ENCODE measurements at places on chromosomes 3 and 15. TPM values are rescaled to one million over a fixed set of nuclear protein-coding genes. Genes with fewer than 3 reads are reported as not detected.

DNA sequence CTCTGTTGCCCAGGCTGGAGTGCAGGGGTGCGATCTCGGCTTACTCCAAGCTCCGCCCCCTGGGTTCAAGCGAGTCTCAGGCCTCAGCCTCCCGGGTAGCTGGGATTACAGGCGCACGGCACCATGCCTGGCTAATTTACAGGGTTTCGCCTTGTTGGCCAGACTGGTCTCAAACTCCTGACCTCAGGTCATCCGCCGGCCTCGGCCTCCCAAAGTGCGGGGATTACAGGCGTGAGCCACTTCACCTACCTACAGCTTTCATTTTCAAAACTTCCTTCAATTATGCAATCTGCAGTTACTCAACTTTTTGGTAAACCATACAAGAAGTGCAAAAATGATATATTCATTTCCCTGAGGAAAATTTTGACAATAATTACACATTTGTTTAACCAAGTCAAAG is 14.0 kb downstream of the NANOGP8 start:
- no peak for DNase-seq

Gene LRRIQ4
- total RNA-seq = not detected

DNA sequence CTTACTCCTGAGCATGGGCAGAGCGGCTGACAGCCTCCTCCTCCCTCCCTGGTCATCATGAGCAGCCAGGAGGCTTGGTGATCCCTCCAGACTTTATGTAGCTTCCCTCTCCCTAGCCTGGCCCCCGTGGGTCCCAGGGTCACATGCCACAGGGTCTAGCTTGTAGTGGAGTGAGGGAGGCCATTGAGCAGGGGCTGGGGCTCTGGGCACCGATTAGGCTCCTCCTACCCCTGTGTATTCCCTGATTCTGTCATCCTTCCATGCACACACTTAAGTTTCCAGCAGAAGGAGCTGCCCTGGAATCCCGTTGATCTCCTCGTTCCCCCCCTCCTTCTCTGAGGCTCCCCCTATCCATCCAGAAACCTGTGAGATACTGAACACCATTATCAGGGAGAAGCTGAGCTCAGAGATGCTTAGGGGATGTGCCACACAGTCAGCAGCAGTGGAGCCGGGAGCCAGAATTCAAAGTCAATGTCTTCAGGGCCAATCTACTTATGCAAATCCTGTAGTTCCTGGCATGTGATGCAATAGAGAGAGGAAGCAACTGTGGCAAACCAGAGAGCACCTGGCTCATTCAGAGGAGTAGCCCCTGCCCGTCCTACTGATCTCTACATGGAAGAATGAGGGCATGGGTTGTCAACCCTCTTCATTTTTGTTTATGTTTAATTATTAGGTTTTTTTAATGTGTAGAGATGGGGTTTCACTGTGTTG is 17.2 kb downstream of the CCDC33 start:
- DNase-seq = no peak

DNA sequence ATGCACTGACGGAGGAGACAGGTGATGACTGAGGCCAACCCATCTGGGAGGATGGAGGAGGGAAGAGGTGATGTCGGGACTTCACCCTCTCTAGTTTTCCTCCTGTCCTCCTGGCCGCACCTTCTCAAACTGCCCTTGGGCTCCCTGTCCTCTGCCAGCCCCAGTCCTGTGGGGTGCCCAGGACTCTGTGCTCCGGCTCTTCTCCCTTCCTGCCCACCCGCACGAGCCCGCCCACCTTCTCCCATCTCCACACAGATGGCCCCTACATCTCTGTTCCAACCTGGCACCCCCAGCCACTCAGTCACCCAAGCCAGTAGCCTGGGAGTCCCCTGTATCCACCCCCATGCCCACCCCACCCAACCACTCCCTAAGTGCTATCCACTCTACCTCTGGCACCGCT is 206.7 kb upstream of the LINGO1 start:
- DNase-seq = no peak

- no peak for DNase-seq
Observed at GRCh38 chr15:82851306-82851850, 42.0 kb downstream of the WHAMM start.

Gene IGSF10
- total RNA-seq = 4.3 TPM

DNA sequence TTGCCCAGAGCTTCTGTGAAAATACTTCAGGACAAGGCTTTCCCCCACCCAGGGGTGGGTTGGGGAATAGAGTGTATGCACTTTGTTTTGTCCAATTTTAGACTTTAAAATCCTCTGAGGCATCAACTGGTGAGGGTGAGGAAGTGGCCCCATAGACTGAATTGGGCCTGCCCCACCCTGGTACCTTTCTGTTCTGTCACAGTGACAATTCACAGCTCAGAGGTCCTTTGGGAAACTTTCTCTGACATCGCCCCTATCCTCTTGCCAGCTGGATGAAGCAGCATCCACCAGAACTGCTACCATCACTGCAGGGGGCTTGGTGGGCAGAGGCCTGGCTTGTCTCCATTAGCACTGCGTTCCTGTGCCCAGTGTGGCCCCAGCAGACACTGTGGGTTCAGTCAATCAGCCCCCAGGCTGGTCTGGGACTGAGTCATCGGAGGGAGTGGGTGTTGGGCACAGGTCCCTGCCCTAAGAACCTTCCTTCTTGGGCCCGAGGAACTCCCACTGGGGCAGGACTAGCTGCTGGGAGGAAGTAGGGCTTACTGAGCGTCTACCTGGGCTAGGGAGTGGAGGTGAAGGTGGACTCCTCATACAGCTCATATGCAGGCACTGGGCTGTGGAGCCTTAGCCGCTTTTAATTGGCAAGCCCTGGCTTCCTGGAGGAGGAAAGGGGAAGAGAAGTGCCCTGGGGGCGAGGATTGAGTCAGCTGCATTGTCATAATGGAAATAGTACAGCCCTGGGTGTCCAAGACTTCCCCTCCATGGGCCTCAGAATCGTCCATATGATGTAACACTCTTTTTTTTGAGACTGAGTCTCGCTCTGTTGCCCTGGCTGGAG is 1.5 kb upstream of the PPM1M start:
- peak; percentile 85 for DNase-seq

- DNase-seq = no peak
Observed at GRCh38 chr3:12424635-12425319, 59.5 kb upstream of the TSEN2 start.

Gene SMAD6
- 12.7 TPM for total RNA-seq

Gene CLASP2
- 20.4 TPM for total RNA-seq

DNA sequence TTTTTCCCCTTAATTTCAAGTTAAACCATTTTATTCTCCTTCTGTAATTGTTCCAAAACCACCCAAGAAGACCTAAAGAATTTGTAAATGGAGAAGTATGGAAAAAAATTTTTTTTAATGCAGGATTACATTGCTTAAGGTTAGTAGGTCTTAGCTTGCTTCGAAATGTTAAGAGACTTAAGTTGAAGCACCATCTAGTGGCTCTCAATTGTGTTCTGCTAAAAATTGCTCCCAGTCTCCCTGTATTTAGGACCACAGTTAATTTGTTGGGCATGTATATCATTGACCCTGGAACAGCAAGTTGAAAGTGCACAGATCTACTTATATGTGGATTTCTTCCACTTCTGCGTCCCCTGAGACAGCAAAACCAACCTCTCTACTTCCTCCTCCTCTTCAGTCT is 32.4 kb downstream of the CD200R1L start:
- DNase-seq = peak; percentile 68

Gene SLC28A2
- not detected for total RNA-seq

DNA sequence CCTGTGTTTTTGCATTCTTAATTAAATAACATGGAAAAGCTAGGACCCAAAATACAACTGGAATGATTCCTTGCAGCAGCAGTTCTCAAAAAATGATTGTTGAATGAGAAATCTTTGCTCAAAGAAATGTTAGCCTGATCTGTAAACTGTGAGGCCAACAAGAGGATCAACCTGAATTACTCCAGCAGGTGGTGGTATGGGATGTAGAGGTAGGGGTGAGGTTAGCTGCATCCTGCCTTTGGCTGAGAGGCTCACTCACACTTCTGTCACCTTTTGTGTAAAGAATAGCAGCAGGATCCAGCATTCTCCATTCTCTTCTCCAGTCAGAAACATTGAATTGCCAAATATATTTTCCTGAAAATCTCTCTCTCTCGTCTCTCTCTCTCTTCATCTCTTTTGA is 26.5 kb upstream of the FAM98B start:
- no peak for DNase-seq

Gene IL20RB
- 2.4 TPM for total RNA-seq

Gene SERP1
- 278 TPM for total RNA-seq

DNA sequence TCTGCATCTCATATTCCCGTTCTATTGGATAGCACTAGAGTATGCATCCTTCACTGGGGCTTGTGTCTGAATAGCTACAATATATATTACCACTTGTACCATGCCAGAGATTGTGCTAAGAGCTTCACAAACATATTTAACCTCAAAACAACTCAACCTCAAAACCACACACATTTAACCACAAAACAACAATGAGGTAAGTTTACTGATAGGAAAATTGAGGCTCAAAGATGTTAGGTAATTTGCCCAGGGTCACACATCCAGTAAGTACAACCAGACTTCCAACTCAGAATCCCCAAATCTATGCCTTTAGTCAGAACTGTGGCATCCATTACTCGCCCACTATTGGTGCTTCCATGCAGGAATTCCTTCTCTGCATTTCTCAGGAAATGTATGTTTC is 220.0 kb downstream of the FAM43A start:
- peak; percentile 78 for DNase-seq

- peak; percentile 91 for DNase-seq
Observed at GRCh38 chr15:35000511-35000910, 12.4 kb upstream of the ZNF770 start.

DNA sequence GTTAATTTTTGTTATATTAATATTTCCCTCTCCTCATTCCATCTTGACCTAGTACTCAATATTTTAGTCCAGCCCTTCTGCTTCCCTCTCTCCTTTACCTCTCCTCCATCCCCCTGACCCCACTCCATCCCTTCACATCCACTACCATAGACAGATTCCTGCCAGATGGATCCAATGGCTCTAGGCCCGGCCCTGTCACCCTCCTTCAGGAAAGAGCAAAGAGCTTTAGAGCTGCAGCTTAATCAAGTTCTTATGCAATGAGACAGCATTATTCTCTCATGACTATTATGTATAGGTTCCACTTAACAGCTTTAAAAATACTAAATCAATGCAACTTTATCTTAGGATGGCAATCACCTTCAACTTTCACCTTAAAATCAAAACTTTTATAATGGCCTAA is 200.7 kb upstream of the TTC14 start:
- DNase-seq = no peak

GRCh38 chr3:16103472-16103871 is 71.0 kb upstream of the GALNT15 start:
- DNase-seq = peak; percentile 79

Gene NRG4
- total RNA-seq = not detected

DNA sequence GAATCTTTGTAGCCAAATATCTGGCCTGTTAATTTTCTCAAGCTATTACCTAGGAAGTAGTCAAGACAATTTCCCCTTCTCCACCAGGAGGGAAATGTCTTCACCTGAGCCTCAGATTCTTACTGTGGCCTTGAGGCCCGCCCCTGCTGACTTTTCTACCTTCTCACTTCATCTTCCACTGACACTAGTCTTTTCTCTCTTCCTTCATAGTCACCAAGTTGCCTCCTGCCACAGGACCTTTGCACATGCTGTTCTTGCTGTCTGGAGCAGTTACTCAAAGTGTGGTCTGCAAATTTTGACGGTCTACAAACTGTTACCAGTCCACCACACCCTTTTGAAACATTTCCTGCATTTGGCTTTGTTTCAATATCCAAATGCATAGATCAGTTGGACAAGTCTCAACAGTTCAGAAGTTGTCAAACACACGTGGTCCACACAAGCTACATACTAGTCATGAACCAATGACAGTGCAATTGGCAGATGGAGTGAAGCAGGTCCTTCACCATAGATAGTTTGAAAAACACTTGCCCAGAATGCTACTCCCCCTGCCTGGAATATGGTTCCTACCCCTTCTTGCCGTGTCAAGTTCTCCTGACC is 100.5 kb downstream of the OSBPL10 start:
- no peak for DNase-seq

- no peak for DNase-seq
Observed at GRCh38 chr3:81911221-81911620, 149.8 kb upstream of the GBE1 start.

DNA sequence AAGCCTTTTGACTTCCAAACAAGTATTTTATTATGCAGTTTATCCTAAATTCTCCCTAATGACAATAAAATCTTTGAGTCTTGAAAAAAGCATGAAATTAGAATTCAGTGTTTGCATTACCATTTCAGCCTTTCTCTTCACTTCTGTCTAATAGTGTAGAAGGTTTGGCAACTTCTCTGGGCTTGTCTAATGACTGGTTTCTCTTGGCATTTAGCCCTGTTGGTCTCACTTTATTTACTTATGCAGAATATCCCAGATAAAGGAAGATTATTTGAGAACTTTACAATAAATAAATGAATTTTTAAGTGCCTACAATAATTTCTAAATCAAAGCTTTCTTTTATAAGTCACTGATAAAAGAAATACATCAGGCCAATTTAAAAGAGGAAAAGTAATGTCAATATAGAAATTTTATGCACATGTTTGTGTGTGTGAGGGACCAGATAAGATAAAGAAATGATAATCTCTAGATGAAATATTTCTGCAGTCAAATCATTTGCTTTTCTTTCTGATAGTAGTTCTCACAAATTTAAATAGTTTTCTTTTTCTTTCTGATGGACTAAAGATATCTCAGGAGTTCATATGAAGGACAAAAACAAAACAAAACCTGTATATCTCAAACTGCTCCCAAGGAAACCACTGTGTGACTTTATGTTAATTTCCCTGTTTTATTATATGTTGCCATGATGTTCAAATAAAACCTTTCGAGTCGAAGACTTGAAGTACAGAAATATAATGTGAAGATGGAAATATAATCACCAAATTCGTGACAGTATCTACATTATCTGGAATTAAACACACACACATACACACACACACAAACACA is 533.1 kb upstream of the CBLB start:
- DNase-seq = peak; percentile 49

- DNase-seq = no peak
Observed at GRCh38 chr3:149604125-149604875, 53.5 kb downstream of the WWTR1 start.

Gene BUB1B
- total RNA-seq = 47.1 TPM

Gene ISG20
- total RNA-seq = 30.5 TPM

DNA sequence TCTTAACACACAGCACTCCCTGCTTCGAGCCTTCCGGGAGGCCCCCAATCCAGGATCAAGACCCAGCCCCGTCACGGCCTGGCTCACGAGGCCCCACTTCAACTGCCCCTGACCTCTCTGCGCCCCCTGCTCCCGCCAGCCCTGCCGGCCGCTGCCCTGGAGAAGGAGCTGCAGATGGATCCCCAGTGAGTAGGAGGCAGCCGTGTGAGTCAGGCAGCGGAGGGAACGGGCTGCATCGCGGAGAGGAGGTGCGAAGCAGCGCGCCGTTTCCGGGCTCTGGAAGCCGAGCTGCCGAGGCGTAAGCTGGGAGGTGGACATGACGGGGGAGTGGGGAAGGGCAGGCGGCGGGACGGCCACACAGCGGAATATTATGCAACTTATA is 133.4 kb downstream of the TPRA1 start:
- DNase-seq = peak; percentile 42

GRCh38 chr3:73491287-73491662 is 133.5 kb downstream of the PDZRN3 start:
- DNase-seq = no peak
